Activated CD4-positive, CD25-positive, alpha-beta regulatory T cell treated with anti-CD3 and anti-CD28 coated beads, Interleukin-2, amount 50 U/mL, for 72 hours (primary cell): ENCODE measurements at places on chromosomes 1 and 21.
A peak's percentile ranks its signal among the peaks of the same experiment; 100 is the strongest.

DNA sequence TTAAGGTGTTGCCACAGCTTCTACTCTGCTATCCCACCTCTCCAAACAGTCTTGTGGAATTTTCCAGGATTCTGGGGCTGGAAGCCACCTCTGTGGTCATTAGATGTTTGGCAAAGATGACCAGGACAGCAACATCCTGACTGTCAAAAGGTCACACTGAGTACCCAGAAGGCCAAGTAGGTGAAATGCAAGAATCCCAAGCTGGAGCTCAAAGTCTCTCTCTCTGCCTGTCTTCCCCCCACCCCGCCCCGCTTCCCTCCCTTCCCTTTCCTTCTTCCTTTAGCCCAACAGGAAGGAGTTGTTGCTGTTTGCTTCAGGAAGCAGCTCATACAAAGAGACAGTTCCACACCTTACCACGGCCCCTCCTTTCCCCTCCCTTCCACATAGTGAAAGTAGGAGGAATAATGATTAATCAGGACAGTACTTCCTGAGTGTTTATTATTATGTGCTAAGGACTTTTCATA lies 75.6 kb upstream of the SLC2A1 start:
- no peak for DNase-seq

GRCh38 chr1:196977278-196977677 lies at the start of gene CFHR5:
TSS of gene CFHR5 (plus strand) at chr1:196977556. CDS start at chr1:196977665, 109 bp downstream.
- DNase-seq = no peak

DNA sequence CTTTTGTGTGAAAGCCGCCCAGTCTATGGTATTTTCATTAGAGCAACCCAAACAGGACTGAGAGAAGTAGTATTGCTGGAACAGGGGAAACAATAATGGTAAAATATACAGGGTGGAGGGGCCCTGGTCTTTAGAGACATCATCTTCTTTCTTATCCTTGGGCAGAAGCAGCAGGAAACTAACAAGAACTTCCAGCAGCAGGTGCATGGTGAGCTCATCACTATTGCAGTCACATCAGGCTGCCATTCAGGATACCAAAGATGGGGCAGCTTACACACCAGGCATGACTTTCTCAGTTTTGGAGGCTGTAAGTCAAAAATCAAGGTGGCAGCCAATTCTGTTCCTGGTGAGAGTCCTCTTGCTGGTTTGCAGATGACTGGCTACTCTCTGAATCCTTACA lies 478.3 kb upstream of the RUNX1 start:
- no peak for DNase-seq

GRCh38 chr21:43188181-43188580 lies 19.4 kb downstream of the CRYAA start:
- DNase-seq = no peak

- no peak for DNase-seq
Measured at GRCh38 chr1:25662061-25662460, 45.5 kb downstream of the MAN1C1 start.

GRCh38 chr21:32233722-32234301 lies 45.0 kb downstream of the MIS18A start:
- no peak for DNase-seq

- no peak for DNase-seq
Measured at GRCh38 chr1:6581561-6582305, 1.9 kb downstream of the ZBTB48 start.

- no peak for DNase-seq
Measured at GRCh38 chr1:62355095-62355494, 35.9 kb upstream of the KANK4 start.

- DNase-seq = peak; percentile 84
Measured at GRCh38 chr1:206556750-206557635, 49.7 kb downstream of the RASSF5 start.

DNA sequence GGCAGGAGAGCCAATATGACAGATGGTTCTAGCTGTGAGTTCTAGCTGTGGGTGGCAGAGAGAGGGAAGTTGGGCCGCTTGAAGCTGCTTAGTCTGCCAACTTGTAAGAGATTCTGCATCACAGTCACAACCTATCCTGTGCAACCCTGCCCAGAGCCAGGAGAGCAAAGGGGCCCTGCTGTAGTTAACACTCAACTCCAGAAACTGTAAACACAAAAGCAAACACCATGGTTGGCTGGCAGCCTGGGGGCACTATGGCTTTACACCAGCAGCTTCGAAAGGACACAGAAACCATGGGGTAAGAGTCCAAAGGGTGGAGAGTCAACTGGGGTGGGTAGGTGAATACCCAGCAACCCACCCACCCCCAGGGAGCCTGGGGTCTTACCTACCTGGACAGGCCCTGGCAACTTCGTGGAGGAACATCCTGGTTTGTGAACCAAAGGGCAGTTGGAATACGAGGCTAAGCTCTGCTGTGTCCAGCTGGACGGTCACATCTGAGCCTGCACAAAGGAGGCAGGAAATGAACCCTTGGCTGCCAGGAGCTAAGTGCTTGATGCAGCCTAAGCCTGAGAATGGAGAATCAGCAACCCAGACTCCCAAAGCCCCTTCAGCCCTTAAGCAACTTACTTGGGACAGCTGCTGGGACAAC lies 6.4 kb downstream of the INPP5B start:
- no peak for DNase-seq

GRCh38 chr1:203424861-203425662 lies 50.5 kb upstream of the PRELP start:
- DNase-seq = no peak

DNA sequence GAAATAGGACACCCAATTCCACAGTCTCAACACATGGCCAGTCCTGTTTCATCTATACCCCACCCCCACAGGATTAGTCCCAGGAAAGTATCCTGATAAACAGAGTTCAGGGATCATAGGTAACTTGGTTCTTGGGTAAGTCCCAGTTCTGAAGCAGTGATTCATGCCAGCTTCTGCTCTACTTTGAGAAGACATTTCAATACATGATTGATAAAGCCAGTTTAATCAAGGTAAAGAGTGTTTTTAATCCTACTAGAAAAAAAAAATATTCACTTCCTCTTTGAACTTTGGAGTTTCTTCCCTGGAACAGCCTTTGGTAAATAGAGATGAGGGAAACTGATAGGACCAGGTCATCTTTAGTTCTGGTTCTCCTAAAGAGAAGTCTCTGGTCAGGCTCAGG lies 142.4 kb downstream of the TLR5 start:
- no peak for DNase-seq

DNA sequence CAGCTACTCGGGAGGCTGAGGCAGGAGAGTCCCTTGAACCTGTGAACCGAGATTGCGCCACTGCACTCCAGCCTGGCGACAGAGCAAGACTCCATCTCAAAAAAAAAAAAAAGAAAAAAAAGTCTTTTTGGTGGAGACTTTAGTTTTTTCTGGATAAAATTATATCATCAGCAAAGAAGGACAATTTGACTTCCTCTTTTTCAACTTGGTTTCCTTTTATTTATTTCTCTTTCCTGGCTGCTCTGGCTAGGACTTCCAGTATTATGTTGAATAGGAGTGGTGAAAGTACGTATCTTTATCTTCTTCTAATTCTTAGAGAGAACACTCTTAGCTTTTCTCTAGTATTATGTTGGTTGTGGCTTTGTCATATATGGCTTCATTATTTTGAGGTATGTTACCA lies 130.8 kb downstream of the PCBP3 start:
- no peak for DNase-seq

GRCh38 chr1:41481109-41481775 lies 3.2 kb downstream of the EDN2 start:
- DNase-seq = no peak

DNA sequence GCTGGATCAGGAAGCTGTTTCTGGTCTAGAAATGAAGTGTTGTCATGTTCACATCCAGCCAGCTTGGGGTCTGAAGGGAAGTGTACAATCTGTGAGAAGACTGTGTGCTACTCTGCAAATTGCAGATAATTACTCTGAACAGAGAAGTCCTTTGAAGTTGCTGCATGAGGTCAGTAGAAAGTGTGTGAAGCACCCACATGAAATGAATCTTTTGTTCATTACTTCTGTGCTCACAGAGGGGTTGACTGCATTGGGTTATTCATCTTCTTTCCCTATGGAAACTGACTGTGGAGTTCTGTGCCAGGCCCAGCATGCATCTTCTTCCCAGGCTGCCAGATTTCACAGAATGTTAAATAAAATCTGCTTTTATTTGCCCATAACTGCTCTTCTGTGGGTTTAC lies 47.1 kb downstream of the CTH start:
- DNase-seq = no peak

DNA sequence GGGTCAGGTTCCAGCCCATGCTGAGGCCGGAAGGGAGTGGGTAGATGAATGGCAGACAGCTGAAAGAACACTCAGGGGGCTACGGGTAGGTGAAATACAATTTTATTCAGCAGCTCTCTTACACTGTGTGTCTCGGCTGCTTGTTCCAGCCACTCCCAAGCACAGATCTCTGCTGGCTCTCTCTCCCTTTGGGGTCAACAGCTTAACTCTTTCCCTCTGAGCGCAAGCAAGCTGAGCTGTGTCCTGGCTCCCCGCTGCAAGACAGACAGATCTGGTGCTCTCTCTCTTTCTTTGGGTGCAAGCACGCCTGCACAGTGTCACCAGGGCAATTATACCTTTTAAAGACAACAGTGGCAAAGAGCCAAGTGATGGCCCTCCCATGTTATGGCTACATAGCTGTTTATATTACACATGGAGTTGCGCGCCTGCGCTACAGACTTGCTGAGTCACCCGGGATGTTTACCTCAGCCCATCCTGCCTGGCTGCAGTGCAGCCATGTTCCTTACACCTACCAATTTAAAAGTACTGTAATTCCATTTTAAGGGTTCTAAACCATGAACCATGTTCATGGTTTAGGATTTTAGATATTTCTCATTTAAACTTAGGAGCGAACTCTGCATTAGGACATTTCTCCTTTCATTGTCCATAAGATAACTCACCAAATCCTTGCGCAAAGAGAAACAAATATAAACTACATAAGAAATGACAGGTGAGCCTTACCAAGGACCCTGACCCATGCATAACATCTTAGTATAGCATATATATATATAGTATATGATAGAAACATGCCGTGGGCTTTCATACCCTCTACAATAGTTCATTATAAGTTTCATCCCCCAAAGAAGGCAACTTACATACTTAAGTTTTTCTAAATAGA lies 396.5 kb downstream of the SMYD3 start:
- no peak for DNase-seq

- no peak for DNase-seq
Measured at GRCh38 chr1:159204161-159205141, at the start of gene ACKR1. TSS of gene ACKR1 (plus strand) at chr1:159204875. CDS start at chr1:159204960, 85 bp downstream.

GRCh38 chr1:155003766-155004351 lies 1.3 kb downstream of the ZBTB7B start:
- DNase-seq = no peak

DNA sequence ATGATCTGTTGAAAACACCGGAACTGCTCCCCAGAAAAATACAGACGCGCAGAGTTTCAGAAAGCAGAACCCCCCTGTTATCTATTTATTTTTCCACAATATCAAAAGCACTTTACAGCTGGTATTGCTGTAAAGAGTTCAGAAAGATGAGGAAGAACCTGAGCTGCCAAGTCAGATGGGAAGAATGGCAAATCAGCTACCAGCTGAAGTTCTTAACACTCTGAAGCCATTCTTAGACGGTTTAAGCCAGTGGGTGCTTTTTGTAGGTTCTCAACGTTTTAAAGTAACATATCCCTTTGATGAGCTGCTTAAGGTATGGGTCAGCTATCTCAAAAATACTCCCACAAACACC lies 714 bp upstream of the AKIRIN1 start:
- DNase-seq = no peak
